Activated naive CD4-positive, alpha-beta T cell (primary cell): ENCODE measurements at places on chromosomes 6 and 20.
A peak's percentile ranks its signal among the peaks of the same experiment; 100 is the strongest.

DNA sequence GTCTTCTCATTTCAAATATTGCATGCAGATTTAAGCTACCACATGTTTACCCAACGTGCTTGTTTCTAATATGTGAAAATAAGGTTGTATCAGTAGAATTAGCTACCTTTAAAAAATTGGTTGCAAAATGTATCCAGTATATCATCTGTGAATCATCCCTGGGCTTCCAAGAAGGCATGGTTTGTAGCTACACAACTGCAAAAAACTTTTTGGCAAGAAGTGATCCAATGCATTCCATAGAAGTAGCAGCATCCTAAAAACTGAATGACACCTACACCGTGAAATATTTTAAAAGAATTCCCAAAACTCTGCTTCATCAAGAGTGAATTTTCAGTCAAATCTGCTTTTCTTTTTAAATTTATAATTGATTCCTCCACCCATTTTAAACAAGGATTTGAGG is 89.1 kb downstream of the AIG1 start:
- no peak for DNase-seq

DNA sequence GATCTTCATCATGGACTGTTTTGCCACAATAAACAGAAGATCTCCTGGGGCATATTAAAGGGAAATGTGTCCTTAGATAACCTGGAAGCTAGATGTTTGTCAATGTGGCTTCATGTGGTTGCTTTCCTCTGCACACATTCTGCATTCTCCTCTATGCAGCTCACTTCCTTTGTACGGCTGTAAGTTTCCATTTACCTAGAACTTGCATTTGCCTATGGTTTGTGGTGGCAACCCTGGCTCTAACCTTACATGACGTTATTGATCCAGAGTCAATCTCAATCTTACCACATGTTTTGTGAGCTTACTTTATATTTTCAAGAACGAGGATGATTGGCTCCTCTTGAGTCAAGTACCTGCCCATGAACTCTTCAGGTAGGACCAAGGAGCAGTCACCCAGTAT is 863.1 kb downstream of the MAFB start:
- DNase-seq, result no peak

- no peak for DNase-seq
Observed at GRCh38 chr6:25103603-25104002, 167.8 kb upstream of the RIPOR2 start.

- no peak for DNase-seq
Observed at GRCh38 chr20:43971267-43971666, 56.6 kb downstream of the TOX2 start.

- no peak for DNase-seq
Observed at GRCh38 chr6:116255246-116255800, 1.4 kb upstream of the TSPYL4 start.

GRCh38 chr20:25389858-25390537 is 637 bp downstream of the ABHD12 start:
- DNase-seq, result peak; percentile 16

DNA sequence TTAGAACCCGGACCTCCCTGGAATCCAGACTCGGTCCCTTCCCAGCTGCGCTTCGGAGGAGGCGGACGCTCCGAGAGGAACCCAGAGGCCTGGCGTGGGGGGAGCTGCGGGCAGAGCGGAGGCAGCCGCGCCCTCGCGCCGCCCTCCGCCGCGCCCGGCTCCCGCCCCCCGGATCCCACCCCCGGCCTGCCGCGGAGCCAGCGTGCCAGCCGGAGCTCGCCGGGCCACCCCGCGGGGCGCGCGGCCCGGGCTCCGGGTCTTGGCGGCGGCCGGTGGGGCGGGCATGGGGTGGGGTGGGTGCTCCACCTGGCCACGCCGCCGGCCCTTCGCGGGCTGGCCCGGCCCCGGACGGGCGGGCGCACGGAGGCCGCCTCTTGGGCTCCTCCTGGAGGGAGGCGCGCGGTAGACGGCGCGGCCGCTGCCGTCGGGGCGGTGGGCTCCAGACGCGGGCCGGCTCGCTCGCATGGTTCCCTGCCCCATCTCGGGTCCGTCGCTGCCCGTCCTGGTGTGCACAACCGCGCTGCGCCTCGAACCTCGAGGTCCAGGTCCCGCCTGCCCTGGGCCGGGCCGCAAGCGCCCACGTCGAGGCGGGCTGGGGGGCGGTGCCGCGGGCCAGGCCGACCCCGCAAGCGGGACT is 592 bp upstream of the CDYL start:
- DNase-seq, result peak; percentile 28

GRCh38 chr20:41192575-41192974 is 55.2 kb downstream of the PLCG1 start:
- no peak for DNase-seq

DNA sequence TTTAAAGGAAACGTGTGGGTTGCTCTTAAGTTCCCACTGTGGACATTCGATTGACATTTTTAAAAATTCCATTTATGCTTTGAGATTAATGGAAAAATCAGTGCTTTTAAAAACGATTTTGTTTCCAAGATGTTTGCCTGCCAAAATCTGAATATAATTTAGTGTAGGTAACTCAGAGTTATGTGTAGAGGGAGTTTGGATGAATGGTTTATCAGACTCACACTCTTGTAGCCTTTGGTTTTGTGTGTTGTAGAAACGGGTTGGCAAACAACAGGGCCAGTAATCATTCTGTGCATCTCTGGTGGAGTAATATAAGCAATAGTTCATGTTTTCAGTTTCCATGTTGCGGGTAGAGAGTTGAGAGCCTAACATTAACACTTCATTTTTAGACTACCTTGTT is 140.6 kb downstream of the RPS12 start:
- no peak for DNase-seq

DNA sequence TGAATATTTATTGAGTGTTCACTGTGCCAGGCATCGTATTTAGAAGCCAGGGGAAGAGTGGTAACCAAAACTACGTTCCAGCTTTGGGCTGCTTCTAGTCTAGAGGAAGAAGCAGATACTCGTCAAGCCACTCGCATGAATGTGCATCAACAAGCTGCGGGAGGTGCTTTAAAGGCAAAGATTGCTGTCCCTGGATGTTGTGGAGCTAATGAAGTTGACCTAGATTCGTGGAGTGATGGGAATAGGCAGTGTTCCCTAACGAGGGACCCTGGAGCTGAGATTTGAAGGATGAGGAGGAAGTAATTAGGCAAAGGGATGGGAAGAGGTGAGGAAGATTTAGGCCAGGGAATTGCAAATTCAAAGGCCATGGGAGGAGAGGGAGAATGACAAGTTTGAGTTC is 118.9 kb downstream of the TMEM170B start:
- no peak for DNase-seq

- no peak for DNase-seq
Observed at GRCh38 chr6:166803471-166803870, 152.9 kb downstream of the RNASET2 start.

- no peak for DNase-seq
Observed at GRCh38 chr20:19094959-19095541, 117.4 kb upstream of the SLC24A3 start.

DNA sequence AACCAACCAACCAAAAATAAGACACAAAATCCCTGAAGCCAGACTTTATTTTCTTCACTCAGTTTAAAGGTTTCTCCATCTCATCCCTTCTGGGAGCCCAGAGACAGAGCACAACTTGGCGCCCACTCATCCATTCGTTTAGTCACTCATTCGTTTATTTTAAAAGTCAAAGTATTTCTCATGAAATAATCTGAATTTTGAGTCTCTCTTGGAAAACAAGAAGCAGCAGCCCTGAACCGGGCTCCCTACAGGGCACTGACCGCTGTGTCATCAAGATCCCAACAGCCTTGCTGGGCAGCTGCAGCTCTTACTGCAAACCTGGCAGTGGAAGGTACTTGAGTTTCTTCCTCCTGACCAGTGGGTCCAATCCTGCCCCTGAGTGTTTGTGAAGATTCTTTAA is 171.6 kb downstream of the THBS2 start:
- no peak for DNase-seq

DNA sequence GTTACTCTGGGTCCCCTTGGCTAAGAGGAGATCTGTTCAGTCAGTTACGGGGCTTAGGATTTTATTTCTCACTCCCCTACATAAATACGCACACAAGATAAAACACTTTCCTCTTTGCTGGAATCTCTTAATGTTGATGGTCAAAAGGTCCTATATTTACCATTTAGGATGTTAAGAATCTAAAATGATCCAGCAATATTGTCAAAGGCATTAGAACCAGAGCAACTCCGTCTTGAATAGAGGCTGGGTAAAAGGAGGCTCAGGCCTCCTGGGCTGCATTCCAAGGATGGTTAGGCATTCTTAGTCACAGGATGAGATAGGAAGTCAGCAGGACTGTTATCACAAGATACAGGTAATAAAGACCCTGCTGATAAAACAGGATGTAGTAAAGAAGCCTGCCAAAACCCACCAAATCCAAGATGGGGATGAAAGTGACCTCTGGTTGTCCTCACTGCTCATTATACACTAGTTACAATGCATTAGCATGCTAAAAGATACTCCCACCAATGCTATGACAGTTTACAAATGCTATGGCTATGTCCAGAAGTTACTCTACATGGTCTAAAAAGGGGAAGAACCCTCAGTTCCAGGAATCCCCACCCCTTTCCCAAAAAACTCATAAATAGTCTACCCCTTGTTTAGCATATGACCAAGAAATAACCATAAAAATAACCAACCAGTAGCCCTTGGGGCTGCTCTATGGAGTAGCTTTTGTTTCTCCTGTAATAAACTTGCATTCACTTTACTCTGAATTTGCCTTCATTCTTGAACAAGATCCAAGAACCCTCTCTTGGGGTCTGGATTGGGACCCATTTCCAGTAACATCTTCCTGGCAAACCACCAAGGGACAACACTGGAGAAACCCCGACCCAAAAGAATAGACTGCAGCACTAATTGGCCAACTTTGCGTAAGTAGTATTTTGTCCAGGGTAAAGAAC is 107.5 kb downstream of the DTNBP1 start:
- DNase-seq, result no peak

GRCh38 chr6:67248077-67248476 is 1387.0 kb upstream of the ADGRB3 start:
- DNase-seq, result no peak

DNA sequence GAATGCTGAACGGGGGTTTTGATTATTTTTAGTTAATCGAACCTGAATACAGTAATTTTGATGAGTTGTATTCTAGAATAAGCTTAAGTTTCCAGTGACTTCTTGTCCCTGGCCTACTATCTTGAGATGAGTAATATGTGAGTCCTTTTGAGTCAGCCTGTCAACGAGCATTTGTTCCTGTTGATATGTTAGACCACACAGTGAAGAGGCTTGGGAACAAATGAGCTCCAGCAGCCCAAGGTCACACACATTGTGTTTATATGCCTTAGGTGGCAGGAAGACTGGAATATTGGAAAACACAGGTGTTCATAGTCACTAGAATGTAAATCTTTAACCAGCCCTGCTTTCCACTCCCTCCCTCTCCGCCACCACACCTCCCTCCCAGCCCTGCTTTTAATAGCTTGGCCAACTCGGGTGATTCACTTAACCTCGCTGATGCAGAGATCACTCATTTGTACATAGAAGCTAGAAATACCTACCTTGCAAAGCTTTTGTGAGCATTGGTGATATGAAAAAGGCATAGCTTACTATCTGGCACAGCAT is 9.1 kb downstream of the SMPDL3A start:
- no peak for DNase-seq

- no peak for DNase-seq
Observed at GRCh38 chr20:50690650-50691572, at the start of gene RIPOR3. TSS of gene RIPOR3 (minus strand) at chr20:50691542. CDS start at chr20:50691128, 414 bp downstream.

GRCh38 chr6:91106083-91106482 is 519.2 kb upstream of the MAP3K7 start:
- DNase-seq, result no peak

- no peak for DNase-seq
Observed at GRCh38 chr20:621125-621756, 11.1 kb upstream of the TCF15 start.

DNA sequence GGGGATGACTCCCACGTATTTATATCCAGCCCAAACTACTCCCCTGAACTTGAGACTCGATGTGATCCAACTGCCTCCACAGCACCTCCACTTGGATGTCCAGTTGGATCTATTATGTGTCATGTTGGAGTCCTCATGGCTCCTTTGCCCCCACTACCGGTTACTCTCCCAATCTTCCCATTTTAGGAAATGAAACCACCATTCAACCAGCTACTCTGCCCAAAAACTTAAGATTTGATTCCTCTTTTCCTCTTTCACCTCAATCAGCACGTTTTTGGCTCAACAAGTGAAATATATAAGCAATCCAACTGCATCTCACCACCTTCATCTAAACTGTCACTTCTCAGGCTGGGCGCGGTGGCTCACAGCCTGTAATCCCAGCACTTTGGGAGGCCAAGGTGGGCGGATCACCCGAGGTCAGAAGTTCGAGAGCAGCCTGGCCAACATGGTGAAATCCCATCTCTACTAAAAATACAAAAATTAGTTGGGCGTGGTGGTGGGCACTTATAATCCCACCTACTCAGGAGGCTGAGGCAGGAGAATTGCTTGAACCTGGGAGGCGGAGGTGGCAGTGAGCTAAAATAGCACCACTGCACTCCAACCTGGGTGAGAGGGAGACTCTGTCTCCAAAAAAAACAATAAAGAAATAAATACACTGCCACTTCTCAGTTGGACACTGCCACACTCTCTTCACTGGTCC is 3.4 kb downstream of the AHCY start:
- no peak for DNase-seq

GRCh38 chr6:22926790-22927354 is 357.5 kb downstream of the HDGFL1 start:
- DNase-seq, result no peak

DNA sequence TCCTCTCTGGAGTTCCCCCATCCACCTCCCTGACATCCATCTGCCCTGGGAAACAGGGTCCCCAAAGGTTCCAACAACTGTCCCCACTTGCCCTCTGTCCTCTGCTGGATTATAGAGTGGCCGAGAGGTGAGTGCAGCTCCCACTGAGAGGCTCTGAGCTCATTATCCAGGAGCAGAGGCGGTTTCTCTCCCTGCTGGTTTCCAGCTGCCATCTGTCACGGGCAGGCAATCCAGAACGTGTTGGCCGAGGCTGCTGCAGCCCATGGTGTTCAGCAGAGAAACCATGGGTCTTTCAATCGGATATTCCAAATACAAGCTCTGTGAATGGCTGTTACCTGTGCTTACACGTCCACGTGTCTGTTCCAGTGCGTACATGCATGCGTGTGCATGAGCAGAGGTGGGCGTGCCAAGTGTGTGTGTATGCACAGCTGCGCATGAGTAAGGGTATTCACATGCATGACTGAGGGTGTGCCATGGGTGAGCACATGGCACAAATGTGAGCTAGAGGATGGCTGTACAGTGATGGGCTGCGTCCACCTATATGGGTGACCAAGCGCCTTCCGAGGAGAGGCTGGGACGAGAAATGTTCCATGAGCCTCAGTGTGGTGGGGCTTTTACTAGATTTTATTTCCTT is 183.7 kb upstream of the PMEPA1 start:
- DNase-seq, result no peak
